ENCODE measurements at places on chromosomes 6 and 20.

DNA sequence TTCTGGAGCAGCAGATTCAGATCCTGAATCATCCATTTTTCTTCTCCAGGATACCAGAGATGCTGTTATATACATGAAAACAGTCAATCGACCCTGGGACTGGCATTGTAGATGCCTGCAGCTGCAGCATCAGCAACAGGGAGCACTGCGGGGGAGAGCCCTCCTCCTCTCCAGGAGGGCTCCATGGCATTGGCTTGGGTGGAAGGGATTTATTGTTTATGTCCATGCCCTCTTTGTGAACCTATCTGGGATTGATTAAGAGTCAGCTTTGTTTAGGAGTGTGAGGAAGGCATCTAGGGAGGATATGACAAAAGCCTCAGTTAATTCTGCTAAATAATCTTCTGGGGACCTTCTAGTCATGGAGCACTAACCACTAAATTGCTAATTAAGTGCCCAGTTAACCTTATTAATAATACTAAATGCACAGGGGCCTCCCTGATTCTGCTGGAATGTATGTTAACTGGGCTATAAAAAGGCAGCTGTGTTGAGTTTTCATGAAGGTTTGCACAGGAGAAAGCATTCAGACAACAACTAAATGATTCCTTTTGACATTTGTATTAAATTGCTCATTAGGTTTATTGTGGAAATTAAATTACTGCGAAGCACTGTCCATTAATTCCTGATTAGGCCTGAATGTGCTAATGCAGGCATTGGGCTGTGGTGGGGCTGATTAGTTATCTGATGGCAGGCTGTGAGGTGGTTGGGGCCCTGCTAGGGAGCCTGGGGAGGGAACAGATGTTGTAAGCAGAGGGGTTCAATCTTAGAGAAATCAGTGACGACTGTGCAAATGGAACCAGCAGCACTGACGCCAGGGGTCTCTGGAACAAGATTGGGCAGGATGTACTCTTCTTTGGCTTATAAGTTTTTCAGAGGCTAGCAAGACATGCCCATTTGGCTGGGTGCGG is 57.6 kb downstream of the IMPG1 start:
- DNase-seq = no peak

- DNase-seq = no peak
Measured at GRCh38 chr6:11430036-11430435, 107.5 kb upstream of the TMEM170B start.

- DNase-seq = no peak
Measured at GRCh38 chr6:170165085-170165470, 125.8 kb downstream of the DLL1 start.

GRCh38 chr6:7440476-7440875 is 50.9 kb downstream of the RIOK1 start:
- no peak for DNase-seq

DNA sequence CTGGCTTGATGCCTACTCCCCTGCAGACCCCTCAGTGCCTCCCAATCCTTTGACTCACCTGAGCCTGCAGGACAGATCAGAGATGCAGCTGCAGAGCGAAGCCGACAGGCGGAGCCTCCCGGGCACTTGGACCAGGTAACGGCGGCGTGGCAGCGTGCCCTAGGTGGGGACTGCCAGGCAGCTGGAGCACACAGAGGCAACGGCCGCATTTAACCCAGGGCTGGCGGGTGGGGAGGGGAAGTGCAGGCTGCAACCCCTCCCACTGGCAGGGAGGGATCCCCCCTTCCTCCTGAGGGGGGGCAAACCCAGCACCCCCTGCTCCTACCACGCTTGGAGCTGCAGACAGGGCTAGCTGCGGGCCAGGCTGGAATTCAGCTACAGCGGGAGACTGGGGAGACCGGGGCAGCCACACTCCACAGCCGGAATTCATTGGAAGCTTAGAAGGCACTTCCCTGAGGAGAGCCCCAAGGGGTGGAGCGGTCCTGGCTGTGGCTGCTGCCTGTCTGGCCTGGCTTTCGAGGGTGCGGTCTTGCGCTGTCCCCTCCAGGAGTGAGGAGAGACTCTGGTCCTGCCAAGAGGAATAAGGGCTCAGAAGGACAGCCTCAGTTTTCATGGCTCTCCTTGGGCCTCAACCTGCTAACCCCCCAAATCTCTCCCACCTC is at the start of gene MATN4:
Gene MATN4 (minus strand): TSS at position 183 of the 662 bp plus-strand sequence. CDS start 2,717 bp downstream, outside the sequence.
- no peak for DNase-seq

- no peak for DNase-seq
Measured at GRCh38 chr6:25222006-25222678, 57.0 kb upstream of the CARMIL1 start.

GRCh38 chr20:11734431-11734830 is 183.3 kb upstream of the BTBD3 start:
- DNase-seq = peak; percentile 70

GRCh38 chr6:38579010-38579628 is 60.6 kb downstream of the BTBD9 start:
- DNase-seq = no peak

GRCh38 chr6:27617046-27617687 is 144.3 kb upstream of the ZNF184 start:
- no peak for DNase-seq

GRCh38 chr20:64037498-64038213 is 1.7 kb downstream of the C20orf204 start:
- no peak for DNase-seq

DNA sequence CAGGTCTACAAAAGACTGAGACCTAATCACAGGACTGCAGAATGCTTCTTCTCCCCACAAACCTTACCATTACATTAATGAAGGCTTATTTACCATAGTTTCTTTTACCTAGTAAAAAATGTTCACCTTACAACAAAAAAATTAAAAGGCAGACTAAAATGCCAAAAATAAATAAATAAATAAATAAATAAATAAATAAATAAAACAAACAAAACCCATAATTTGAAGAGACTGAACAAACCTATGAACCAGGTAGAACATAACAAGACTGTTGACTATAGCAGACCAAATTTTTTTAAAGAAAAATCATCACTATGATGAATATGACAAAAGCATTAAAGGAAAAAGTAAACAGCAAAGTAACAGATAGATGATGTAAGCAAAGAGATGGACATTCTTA is 946.3 kb downstream of the EPHA7 start:
- DNase-seq = no peak

GRCh38 chr6:42777126-42777822 is 4.6 kb upstream of the BICRAL start:
- no peak for DNase-seq

GRCh38 chr6:145080651-145081050 is 654.7 kb downstream of the EPM2A start:
- no peak for DNase-seq

GRCh38 chr20:16729565-16730460 is at the start of gene SNRPB2:
TSS of gene SNRPB2 (plus strand) at chr20:16730026. CDS start at chr20:16731703, 1,677 bp downstream.
- DNase-seq = peak; percentile 92

- DNase-seq = no peak
Measured at GRCh38 chr6:146874278-146875018, 275.7 kb downstream of the ADGB start.

GRCh38 chr6:168784426-168784825 is 343.4 kb downstream of the SMOC2 start:
- DNase-seq = no peak

DNA sequence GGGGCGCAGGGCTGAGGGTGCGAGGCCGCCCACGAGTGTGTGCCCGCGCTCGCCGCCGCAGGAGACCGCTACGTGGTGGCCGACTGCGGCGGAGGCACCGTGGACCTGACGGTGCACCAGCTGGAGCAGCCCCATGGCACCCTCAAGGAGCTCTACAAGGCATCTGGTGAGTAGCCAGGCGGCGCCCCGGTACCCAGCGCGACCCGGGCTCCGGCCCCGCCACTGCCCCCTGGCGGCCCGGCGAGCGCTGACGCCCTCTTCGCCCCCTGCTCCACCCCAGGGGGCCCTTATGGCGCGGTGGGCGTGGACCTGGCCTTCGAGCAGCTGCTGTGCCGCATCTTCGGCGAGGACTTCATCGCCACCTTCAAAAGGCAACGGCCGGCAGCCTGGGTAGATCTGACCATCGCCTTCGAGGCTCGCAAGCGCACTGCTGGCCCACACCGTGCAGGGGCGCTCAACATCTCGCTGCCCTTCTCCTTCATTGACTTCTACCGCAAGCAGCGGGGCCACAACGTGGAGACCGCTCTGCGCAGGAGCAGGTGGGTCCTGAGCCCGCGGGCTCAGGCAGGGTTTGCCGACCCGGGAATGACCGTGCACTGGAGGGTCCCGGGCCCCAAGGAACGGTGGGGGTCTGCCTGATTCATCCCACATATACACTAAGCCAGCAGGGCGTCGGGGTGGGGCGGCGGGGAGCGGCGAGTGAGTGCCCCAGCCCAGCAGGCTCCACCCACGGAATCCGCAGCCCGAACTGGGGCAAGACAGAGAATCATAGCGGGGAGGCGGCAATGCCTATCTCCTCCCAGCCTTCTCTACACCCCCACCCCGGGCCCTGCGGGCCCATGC is 17.4 kb downstream of the HSPA12B start:
- no peak for DNase-seq

DNA sequence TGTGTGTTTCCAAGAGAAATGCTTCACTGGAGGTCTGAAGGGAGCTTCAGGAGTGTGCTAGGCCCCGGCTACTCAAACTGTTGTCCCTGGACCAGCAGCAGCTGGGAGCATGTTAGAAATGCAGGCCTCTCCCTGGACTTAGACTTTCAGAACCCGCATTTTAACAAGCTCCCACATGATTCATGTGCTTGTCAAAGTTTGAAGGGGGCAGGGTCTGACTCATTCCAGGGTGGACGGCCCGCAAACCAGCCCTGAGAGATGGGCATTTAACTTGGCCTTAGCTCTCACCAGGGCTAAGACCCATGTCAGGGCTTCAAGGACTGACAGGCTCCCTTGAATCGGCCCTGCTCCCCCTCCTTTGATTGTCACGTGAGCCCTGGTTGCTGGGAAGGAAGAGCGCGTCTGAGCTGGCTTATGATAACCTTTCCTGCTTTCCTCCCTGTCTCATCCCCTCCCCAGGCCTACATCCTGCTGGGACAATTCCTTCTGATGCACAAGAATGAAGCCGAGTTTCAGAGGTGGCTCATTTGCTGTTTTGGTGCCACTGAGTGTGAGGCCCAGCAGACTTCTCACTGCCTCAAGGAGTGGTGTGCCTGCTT is 35.5 kb downstream of the BANF2 start:
- no peak for DNase-seq

DNA sequence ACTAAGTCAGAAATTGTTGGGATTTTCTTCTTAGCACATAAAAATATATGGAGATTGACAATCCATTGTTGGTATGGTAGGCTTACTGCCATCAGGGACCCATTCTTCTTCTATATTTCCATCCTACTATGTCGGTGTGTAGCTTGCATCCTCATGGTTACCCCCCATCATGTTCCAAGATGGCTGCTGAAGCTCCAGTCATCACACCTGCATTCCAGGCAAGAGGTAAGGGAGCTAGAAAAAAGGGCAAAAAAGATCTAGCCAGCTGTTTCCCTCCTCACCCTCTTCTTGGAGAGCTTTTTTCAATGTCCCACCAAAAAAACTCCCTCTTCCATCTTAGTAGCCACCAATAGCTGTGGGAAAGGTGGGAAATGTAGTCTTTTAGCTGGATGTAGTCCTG is 13.6 kb downstream of the SLC2A10 start:
- no peak for DNase-seq

GRCh38 chr6:41055149-41055548 is 2.1 kb downstream of the APOBEC2 start:
- DNase-seq = no peak

- peak; percentile 97 for DNase-seq
Measured at GRCh38 chr6:21593412-21593926, at the start of gene SOX4. TSS of gene SOX4 (plus strand) at chr6:21593751. CDS start at chr6:21594535, 784 bp downstream.

DNA sequence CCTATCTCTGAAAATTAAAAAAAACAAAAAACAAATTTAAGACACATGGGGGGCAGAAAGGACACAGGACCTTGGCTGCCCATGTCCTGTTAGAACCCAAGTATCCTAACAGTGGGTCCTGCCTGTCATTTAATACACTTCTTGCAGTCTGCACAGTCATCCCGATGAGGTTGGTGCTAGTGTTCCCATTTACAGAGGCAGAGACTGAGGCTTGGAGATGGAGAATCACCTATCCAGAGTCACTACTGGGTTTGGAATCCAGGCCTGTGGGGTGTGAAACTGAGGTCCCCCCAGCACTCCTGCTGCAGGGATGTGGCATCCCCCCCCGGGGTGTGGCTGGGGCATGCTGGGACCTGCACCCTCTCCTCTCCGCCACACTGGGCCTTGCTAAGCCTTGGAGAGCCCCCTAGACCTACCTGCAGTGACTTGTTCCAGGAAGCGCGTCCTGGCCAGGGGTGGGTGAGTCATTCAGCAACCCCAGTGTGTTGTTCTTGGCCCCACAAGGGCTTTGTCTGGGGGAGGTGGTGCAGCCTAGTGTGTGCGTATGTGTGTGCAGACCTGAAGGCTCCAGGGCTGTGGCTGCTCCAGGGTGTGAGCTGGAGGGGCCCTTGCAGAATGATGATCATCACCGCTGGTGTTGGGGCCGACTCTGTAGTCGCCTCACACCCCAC is 49.7 kb downstream of the BCAS4 start:
- DNase-seq = no peak

DNA sequence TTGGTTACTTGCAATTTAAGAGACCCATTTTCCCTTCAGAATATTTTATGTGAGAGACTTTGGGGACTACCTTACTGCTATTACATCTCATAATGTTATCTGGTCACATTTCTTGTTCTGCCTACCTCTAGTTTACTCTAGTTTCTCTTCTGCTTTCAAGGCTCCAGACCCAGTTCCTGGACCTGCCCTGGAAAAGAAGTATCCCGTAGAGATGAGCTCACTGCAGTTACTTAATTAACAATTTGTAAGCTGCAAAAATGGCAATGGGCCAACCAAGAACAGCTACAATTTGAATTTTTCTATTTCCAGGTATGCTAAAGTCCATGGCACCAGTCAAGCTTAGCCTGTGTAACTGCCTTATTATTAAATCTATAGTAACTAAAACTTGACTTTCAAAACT is 25.0 kb downstream of the TAB2 start:
- DNase-seq = no peak

- no peak for DNase-seq
Measured at GRCh38 chr6:4180652-4181255, 45.4 kb upstream of the ECI2 start.

GRCh38 chr20:13396826-13397225 is 175.8 kb downstream of the ISM1 start:
- DNase-seq = no peak

GRCh38 chr20:48754292-48754691 is 73.5 kb downstream of the PREX1 start:
- DNase-seq = peak; percentile 10

- no peak for DNase-seq
Measured at GRCh38 chr6:143139239-143139784, 78.6 kb downstream of the AIG1 start.

- no peak for DNase-seq
Measured at GRCh38 chr20:31933698-31934097, 18.1 kb downstream of the PDRG1 start.

Measured in NCI-H2081 treated with DMSO at 0.1 percent for 48 hours (cell line).